Muscle of leg (tissue), 16 donors: ENCODE measurements at places on chromosomes 11 and 22. TPM values are rescaled to one million over a fixed set of nuclear protein-coding genes. Genes with fewer than 3 reads are reported as not detected.
A peak's percentile ranks its signal among the peaks of the same experiment; 100 is the strongest.

DNA sequence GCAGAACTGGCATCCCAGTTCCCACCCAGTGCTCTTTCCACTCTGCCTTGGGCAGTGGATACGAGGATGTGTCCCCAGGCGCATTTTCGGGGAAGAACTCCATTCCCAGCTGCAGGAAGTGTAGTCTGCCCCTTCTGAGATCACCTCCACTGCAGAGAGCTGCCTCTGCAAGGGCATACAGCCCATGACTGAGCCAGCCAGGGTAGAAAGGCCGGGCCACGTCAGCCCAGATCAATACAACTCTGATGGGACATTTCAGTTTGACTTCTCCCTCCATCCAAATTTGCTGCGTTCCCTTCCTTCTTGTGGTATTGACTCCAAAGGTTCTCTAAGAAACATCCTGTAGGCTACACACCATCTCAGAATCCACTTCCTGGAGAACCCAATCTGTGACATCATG is 19.7 kb downstream of the MOGAT2 start:
- no peak overlapping the region for H3K4me3 ChIP-seq
- peaks cover 21% of the 10 kb centered on the region for H3K4me1 ChIP-seq

GRCh38 chr11:103358251-103358650 is 249.0 kb downstream of the DYNC2H1 start:
- H3K27me3 ChIP-seq = no peaks in the 10 kb centered on the region
- no peaks in the 10 kb centered on the region for H3K4me1 ChIP-seq
- H3K36me3 ChIP-seq = no peaks in the 10 kb centered on the region
- no peak for DNase-seq
- no peak overlapping the region for H3K27ac ChIP-seq

DNA sequence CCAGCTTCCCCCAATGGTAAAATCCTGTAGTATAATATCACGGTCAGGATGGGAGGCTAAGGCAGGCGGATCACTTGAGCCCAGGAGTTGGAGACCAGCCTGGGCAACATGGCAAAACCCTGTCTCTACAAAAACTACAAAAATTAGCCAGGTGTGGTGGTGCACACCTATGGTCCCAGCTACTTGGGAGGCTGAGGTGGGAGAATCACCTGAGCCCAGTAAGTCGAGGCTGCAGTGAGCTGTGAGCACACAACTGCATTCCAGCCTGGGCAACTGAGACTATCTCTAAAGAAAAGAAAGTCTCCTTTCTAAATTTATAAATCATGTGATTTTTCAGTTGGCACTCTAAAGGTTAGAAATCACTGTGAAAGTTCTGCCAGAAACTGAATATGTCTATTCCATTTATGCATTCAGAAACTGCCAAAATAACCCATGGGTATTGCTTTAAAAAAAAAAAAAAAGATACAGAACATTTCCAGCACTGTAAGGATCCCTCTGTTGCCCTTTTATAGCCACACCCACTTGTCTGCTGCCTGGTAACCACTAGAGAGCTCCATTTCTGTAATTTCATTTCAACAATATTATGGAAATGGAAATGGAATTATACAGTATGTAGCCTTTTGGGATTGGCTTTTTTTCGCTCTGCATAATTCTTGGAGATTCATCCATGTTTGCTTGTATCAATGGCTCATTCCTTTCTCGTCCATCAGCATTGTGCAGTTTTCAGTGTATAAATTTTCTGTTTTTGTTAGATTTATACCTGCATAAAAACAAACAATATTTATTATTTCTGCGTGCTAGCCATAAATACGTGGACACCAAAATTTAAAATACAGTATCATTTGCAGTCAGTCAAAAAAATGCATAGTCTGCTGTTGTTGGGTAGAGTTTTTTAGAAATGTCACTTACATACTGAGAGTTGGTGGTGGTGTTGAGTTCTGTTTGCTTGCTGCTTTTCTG is 9.4 kb downstream of the CDC45 start:
- H3K27ac ChIP-seq = no peak overlapping the region
- DNase-seq = peak; percentile 71
- H3K4me3 ChIP-seq = no peak overlapping the region
- no peaks in the 10 kb centered on the region for H3K4me1 ChIP-seq

DNA sequence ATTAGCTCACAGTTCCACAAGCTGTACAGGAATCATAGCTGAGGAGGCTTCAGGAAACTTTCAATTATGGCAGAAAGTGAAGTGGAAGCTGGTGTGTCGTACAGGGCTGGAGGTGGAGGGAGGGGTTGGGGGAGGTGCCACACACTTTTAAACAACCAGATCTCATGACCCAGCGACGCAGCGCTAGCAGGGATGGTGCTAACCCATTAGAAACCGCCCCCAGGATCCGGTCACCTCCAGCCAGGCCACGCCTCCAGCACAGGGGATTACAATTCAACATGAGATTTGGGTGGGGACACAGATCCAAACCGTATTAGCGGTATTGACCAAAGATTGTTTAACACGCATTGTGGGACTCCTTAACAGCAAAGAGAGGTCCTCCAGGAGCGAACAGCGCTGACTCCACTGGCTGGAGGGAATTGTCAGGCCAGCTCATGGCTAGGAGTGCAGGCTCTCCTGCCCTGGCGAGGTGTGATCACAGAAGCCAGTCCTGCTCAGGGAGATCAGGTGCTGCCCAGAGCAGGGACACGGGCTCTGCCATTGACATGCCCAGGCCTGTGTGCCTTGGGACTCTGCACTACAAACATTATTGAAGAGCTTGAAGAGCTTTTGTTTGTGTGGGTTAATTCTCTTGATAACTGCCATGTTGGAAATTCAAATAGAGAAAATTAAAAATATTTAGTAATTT is 215.3 kb downstream of the TBC1D22A start:
- no peak for DNase-seq
- H3K4me3 ChIP-seq = no peak overlapping the region
- H3K4me1 ChIP-seq = no peaks in the 10 kb centered on the region
- H3K27me3 ChIP-seq = no peaks in the 10 kb centered on the region
- no peak overlapping the region for H3K27ac ChIP-seq

PTGDR2 gene
- total RNA-seq = 0.62 TPM

VPREB1 gene
- total RNA-seq = 0.18 TPM
